IMR-90 (cell line): ENCODE measurements at places on chromosomes 12 and 14.

DNA sequence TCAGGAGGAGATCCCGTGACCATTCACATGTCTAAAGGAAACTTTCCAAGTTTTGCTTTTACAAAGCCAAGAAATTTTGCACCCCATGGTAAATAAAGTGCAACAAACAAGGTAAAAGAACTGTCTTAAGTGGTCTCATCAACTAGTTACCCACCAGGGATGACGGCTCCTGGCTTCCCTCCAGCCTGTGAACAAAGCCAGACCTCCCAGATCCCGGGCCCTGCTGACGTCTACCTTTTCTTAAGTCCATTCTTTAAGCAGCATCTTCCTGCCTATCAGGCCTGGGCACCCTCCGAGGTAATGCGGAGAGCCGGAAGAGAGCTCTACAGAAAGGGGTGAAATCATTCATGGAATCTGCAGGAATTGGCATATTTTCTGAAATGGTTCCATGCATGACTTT lies 58.0 kb upstream of the DAAM1 start:
- DNase-seq: no peak
- H3K4me3 ChIP-seq: no peak overlapping the region
- no peaks in the 10 kb centered on the region; the same call in 1 of the 2 replicates for H3K4me1 ChIP-seq
- H3K36me3 ChIP-seq: no peaks in the 10 kb centered on the region

DNA sequence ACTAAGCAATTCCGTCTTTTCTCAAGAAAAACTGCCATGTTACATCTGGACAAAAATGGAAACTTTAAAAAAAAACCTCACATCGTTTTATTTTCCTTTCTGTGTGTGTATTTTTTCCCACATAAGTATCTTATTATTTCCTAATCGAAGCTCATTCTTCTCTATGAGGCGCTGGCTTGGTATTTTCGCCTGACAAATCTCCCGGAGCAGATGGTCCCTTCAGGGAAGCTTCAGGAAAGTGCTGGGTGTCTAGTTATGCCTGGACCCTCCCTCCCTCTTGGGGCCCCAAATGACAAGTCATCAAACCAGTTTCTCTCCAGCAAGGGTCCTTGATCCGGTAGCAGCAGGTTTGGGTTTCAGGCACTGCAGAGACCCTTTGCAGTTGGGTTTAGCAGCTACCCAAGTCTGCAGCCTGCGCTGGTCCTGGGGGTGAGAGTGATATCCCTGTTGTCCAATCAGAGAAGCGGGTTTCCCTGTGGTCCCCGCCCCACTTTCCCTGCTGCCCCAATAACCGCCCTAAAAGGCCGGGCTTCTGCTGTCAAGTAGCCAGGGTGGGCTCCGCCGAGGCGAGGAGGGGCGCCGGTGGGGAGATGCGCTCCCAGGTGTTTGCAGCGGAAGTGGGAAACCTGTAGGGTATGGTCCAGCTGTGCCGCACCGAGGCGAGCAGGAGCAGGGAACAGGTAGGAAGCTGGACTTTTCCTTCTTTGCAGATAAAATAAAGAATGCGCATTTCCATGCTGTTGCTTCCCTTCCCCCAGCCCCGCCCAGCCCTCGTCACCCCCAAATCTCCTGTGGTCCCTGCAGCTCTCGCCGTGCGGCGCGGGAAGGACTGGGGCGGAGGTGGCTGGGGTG lies at the start of gene CNTN1:
TSS of gene CNTN1 (plus strand) at position 527 of the 852 bp plus-strand sequence.
- peak within 1 kb of the TSS; percentile 18; the same call in 1 of the 2 replicates for H3K4me3 ChIP-seq
- no peak within 1 kb of the TSS for H3K27ac ChIP-seq
- peak; percentile 0 for DNase-seq
- peaks cover 13% of the 10 kb centered on the region for H3K27me3 ChIP-seq
- H3K4me1 ChIP-seq: no peaks in the 10 kb centered on the region

GRCh38 chr14:43041976-43042375 lies 1435.3 kb downstream of the LRFN5 start:
- H3K27ac ChIP-seq: no peak overlapping the region
- DNase-seq: no peak
- no peak overlapping the region for H3K4me3 ChIP-seq
- no peaks in the 10 kb centered on the region for H3K36me3 ChIP-seq

DNA sequence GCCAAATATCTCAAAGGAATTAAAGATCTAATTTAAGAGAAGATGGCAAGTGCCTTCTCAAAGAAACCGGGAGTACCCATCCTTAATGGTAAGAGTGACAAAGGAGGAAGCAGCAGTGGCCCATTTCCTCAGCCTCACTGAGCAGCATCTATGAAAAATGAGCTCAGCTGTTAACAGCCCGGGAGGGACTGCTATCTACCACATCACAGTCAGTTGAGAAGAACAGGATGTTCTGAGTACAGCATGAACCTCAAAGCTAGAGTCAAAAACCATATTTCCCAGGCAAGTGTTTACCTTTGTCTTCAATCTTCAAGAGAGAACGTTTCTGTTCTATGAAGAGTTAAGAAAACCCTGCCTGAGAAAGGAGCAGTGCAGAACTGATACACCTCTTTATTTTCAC lies 115.0 kb downstream of the BTG1 start:
- H3K27me3 ChIP-seq: no peaks in the 10 kb centered on the region
- H3K4me1 ChIP-seq: peaks cover 2% of the 10 kb centered on the region; the same call in 1 of the 2 replicates
- peak; percentile 24 for DNase-seq
- no peaks in the 10 kb centered on the region for H3K36me3 ChIP-seq
- no peak overlapping the region for H3K27ac ChIP-seq
